GM12892 (cell line): ENCODE measurements at places on chromosomes 5 and 9.

- DNase-seq: no peak
These were observed 74.1 kb downstream of the STX17 start for GRCh38 chr9:99980598-99980997.

- no peak for DNase-seq
These were observed 1653.1 kb upstream of the CDH9 start for GRCh38 chr5:28691526-28691925.

GRCh38 chr5:78336698-78337097 lies 23.7 kb upstream of the SCAMP1 start:
- DNase-seq: no peak

DNA sequence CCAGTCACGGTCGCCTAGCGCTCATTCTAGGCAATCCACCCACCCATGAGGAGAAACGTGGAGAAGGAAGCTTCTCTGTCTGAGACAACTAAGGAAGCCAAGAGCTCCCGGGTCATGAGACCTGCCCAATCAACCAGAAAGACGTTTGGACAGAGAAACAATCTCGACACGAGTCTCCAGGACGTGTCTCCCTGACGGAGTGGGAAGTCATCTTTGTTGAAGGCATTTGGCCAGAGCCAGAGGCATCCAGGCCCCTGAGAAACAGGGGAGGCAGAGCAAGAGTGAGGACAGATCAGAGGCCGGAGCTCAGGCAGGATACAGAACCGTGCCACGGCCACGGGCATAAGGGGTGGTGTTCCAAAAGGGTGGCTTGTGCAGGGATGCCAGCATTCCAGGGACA lies 479.0 kb downstream of the SPATA31A7 start:
- no peak for DNase-seq

- no peak for DNase-seq
These were observed 95.6 kb downstream of the GNAQ start for GRCh38 chr9:77935974-77936373.
